ENCODE measurements at places on chromosomes 5 and 9.

- DNase-seq = no peak
Observed at GRCh38 chr9:134145262-134145661, 9.4 kb downstream of the WDR5 start.

- DNase-seq = no peak
Observed at GRCh38 chr5:77170-77501, 14.8 kb upstream of the PLEKHG4B start.

DNA sequence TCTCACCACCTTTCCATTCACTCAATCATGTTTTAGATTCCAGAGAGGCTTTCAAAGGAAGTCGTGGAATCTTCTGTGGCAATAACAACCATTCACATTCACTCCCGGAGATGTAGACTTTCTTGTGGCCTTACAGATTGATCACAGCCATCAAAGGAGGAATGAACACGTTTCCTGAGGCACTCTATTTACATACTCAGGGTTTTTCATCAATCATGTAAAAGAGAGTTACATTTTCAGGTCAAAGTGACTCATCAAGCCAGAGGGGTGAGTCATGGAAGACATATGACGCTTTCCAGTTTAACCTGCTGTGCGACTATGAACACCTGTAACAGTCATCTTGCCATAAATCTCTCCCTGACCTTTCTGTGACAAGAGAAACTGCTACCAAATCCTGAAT is 39.3 kb upstream of the RAD23B start:
- no peak for DNase-seq

- DNase-seq = no peak
Observed at GRCh38 chr9:125521462-125522327, 185.3 kb downstream of the MAPKAP1 start.

DNA sequence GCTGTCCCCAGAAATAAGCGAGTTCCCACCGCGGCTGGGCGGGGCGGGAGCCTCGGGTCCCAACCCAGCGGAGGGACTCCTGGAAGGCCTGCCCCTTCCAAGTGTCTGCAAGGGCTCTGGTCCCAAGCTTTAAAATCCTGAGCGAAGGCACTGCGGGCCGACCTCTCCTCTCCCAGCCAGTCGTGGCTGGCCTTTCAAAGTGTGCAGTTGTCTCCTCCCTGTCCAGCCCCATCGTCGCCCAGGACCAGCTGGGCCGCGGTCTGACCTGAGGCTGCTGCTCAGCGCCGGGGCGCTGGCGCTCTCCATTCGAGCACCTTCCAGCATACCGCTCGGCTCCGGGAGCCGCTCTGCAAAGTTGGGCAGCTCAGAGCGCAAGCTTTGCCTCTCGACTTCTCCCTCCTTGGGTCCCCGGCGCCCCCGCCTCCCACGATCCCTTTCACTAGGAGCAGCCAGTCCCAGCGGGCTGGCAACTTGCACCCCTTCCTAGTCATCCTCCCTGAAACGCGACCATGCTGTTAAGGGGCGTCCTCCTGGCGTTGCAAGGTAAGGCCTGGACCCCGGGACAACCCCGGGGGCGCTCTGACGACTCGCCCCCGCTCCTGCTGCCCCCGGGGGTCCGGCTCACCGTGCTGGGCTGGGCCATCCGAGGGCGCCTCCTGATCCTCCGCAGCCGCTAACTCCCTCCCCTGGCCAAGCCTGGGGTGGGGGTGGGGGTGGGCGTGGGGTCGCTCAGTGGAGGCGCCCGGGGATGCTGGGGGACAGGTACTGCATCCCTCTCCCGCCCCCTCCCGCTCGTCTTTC is at the start of gene MAMDC2:
MAMDC2 (plus strand) TSS at position 160 of the 801 bp plus-strand sequence; CDS start at position 510, 350 bp downstream.
- DNase-seq = peak; percentile 73

DNA sequence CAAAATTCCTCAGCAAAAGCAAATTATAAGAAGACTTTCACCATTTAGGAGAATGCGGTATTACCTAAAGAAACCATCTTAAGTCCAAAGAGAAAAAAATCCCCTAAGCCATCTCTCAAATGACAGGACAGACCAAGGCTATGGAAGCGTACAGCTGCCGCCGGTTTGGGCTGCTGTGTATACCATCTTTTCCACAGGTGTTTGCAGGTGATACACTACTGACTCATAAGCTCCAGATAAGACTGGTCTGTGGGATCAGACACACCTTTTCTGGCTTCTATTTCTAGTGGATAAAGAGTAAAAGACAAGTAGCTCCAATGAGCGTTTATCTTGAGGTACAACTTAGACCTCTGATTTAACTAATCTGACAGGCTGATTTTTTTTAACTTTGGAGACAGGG is 7.7 kb downstream of the CDKN2AIPNL start:
- no peak for DNase-seq

GRCh38 chr5:14768508-14769365 is 102.8 kb downstream of the ANKH start:
- DNase-seq = no peak

DNA sequence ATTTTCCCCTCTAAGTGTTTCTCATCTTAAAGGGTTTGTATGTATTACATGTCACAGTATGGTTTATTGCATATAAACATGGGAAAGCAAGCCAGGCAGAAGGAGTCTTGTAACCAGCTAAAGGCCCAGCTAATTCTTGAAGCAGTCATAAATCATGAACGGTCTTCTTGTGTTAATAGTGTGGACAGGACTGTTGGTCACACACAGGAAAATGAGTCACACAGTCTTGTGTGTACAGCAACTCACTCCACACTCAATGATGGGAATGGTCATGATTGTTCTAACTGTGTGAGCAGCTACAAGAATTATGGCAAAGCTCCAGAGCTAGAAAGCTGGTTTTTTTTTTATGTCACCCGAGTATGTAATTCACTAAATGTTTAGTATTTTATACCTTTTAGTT is 123.9 kb downstream of the GHR start:
- DNase-seq = no peak

- no peak for DNase-seq
Observed at GRCh38 chr5:14252793-14253192, 109.7 kb downstream of the TRIO start.

GRCh38 chr5:24183981-24184380 is 460.8 kb downstream of the CDH10 start:
- DNase-seq = no peak

DNA sequence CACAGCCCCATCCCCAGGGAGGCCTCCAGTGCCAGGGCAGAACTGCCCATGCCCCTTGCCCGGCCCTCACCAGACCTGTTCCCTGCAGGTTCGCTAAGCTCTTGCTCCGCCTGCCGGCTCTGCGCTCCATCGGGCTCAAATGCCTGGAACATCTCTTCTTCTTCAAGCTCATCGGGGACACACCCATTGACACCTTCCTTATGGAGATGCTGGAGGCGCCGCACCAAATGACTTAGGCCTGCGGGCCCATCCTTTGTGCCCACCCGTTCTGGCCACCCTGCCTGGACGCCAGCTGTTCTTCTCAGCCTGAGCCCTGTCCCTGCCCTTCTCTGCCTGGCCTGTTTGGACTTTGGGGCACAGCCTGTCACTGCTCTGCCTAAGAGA is 110.1 kb downstream of the RXRA start:
- no peak for DNase-seq

GRCh38 chr5:180522330-180522729 is 28.2 kb downstream of the CNOT6 start:
- DNase-seq = no peak

- peak; percentile 15 for DNase-seq
Observed at GRCh38 chr5:83418356-83419321, 52.9 kb upstream of the VCAN start.

DNA sequence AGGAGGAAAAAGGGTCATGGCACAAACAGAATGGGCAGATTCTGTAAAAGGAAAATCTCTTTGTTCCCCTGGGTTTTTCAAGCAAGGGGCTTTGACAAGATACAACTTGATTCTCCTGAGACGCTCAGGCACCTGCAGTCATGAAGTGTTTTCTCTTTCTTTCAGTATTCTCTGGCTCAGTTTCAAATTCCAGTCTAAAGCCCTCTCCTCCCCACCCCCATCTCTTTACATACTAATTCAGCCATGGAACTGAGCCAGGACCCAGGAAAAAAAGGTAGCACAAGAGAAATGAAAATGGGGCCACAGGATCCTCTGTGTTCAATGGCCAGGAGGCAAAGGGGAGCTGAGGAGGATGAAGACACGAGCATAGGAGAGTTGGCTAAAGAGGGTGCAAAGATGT is 408.4 kb downstream of the SPOCK1 start:
- peak; percentile 16 for DNase-seq

- peak; percentile 28 for DNase-seq
Observed at GRCh38 chr5:172410160-172410559, 44.2 kb downstream of the SH3PXD2B start.

DNA sequence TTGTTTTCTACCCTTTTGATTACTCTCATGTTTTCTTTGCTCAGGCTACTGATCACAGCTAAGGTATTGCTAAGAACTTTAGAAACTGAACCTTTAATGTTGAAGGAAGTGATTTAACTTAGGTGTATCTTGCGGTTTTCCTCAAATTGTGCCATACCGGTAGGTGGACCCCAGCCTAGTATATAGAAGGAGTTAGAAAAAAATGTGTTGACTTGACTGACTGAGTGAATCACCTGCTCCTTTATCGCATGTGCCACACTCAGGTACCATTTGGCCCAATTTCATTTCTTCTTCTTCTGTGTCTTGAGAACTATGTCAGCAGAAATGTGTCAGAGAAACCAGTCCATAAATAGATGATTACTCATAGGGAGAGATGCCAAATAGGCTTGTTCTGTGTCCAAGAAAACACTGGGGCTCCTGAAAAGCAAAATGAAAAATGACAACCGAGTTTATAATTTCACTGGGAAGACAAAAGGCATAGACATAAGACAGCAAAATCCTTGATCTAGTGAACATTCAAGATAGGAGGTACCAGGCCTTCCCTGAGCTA is 19.4 kb downstream of the PLPPR1 start:
- DNase-seq = no peak

GRCh38 chr5:154577416-154577815 is 99.4 kb upstream of the HAND1 start:
- DNase-seq = no peak

- DNase-seq = no peak
Observed at GRCh38 chr5:179163236-179164155, 103.3 kb downstream of the ZNF354C start.

- DNase-seq = no peak
Observed at GRCh38 chr5:34504967-34505366, 151.2 kb upstream of the RAI14 start.

GRCh38 chr5:167358868-167359492 is 932.5 kb upstream of the WWC1 start:
- DNase-seq = peak; percentile 89

GRCh38 chr5:177409043-177409801 is at the start of gene F12:
TSS of gene F12 (minus strand) at chr5:177409564. CDS start at chr5:177409527, 37 bp downstream.
- no peak for DNase-seq

DNA sequence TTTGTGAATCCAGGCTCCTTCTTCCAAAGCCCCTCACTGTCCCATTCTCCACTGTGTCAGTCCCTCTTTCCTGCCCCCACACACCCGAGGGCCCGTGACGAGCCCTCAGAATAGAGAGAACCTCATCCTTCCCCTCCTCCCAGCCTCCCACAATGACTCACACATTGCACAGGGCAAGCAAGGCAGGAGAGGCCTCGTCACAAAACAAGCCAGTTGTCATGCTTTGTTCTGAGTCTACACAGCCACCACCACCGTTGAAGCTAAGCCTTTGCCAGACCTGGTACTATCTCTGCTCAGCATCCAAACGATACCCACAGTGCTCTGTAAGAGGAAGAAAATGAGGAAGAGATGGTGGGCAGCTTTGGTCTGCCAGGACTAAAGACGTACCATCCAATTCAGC is 142.2 kb upstream of the ZNF366 start:
- no peak for DNase-seq

GRCh38 chr5:6302684-6303083 is 75.7 kb downstream of the MED10 start:
- DNase-seq = peak; percentile 65

DNA sequence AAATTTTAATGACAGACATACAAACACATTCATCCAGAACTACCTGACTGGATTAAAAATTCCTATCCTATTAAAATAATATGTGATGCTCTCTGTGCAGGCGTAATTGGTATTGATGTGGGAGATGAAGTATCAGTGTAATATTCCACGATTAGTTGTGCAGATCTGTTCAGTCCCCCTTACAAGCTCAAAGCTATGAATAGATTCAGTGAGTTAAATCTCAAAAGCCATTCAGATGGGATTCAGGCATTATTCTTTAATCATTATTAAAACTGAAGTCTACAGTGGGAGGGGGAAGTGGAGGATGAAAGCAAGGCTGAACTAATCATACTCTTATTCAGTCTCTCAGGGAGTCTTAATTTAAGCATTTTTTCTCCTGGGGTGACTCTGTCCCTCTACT is 855.8 kb downstream of the EFNA5 start:
- no peak for DNase-seq

- peak; percentile 79 for DNase-seq
Observed at GRCh38 chr5:134227259-134227658, 1.4 kb upstream of the PPP2CA start.

- no peak for DNase-seq
Observed at GRCh38 chr5:180668835-180669596, 19.6 kb upstream of the FLT4 start.

DNA sequence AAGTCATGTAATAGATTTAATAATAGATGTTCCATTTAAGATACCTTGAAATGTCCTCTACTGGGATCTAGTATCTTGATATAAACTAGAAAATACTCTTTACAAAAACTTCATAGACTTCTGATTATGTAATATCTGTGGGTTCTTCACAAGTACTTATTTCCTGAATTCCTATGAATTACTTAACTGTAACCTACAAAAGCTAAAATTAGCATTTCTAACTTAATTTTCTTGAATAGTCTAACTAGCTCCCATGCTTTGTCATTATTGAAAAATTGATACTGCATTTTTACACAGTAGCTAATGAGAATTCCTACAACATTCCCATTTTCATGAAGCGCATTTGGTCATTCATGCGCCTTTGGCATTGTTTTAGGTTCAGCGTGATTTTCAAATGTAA is 1828.2 kb downstream of the MAT2B start:
- no peak for DNase-seq

DNA sequence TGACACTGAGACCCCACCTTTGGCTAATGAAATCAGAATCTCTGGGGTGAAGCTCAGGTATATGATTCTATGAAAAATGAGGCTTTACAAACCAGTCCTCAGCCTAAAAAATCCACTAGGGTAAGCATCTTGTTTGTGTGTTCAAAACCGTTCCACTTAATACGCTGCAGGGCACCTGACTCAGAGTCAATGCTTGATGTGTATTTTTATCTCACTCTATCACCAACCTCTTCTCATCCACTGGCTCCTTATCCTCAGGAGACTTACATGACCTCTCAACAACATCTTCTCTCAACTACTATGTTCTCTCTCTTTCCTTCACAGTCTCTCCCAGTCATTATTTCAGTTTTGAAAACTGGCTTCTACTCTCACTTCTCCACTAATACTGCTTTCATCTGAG is 153.3 kb upstream of the KCNN2 start:
- no peak for DNase-seq
